Activated CD4-positive, alpha-beta T cell treated with anti-CD3 and anti-CD28 coated beads, Interleukin-2, amount 10 ng/mL, durations not matched to agents 24 days and 14 days (primary cell): ENCODE measurements at places on chromosomes 7 and 10.
A peak's percentile ranks its signal among the peaks of the same experiment; 100 is the strongest.

DNA sequence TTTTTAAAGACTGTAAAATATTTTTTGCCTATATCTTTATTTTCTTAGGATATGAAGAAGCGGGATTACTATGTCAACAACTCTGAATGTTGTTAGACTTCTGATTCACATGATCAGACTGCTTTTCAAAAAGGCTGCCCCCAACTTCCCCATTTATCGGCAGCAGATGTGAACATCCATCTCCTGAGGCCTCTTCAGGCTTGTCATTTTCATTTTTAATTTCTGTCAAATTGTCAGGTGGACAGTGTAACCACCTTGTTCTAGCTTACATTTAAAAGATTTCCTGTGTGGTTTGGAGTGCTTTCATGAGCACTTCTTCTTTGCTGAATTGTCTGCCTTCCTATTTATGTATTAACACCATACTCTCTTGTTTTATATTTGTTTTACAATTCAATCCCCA is 78.8 kb upstream of the GSDME start:
- H3K27me3 ChIP-seq = no peaks in the 10 kb centered on the region
- DNase-seq = peak; percentile 59
- H3K4me1 ChIP-seq = peaks cover 41% of the 10 kb centered on the region

GRCh38 chr7:921581-922333 is 32.7 kb downstream of the ADAP1 start:
- H3K27me3 ChIP-seq = no peaks in the 10 kb centered on the region
- peaks cover 29% of the 10 kb centered on the region for H3K4me1 ChIP-seq
- H3K36me3 ChIP-seq = peaks cover 17% of the 10 kb centered on the region
- DNase-seq = peak; percentile 71
- peak overlapping the region; percentile 96 for H3K27ac ChIP-seq
- H3K4me3 ChIP-seq = peak overlapping the region; percentile 87

- H3K4me3 ChIP-seq = no peak overlapping the region
- no peaks in the 10 kb centered on the region for H3K36me3 ChIP-seq
- H3K27ac ChIP-seq = no peak overlapping the region
- no peak for DNase-seq
Measured at GRCh38 chr7:103889451-103889850, 100.0 kb downstream of the RELN start.

- no peaks in the 10 kb centered on the region for H3K27me3 ChIP-seq
- no peak for DNase-seq
- H3K27ac ChIP-seq = no peak overlapping the region
- no peak overlapping the region for H3K4me3 ChIP-seq
Measured at GRCh38 chr7:37117292-37117691, 331.4 kb downstream of the ELMO1 start.

GRCh38 chr7:27677912-27678612 is 15.4 kb upstream of the HIBADH start:
- H3K27ac ChIP-seq = no peak overlapping the region
- H3K4me3 ChIP-seq = no peak overlapping the region

DNA sequence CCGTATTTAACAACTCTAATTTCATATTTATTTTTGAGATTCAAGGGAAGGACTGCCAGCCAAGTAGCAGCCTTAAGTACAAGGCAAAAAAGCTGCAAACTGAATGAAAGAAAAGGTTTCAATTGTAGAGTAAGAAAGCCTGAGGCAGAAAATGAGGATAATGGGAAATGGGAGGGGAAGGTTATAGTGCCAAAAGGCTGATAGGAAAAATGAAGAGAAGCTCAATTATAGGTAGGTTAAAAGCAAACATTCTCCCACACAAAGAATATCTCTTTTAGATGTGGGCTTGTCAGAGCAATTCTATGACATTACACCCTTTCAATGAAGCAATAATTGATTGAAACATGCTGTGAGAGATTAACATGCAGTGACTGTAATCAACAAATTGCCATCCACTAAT is 175.3 kb downstream of the RAPGEF5 start:
- no peak overlapping the region for H3K27ac ChIP-seq
- H3K36me3 ChIP-seq = no peaks in the 10 kb centered on the region
- peaks cover 52% of the 10 kb centered on the region for H3K27me3 ChIP-seq
- no peak for DNase-seq
- H3K4me3 ChIP-seq = no peak overlapping the region

GRCh38 chr10:114709984-114710383 is 51.9 kb upstream of the ABLIM1 start:
- no peak overlapping the region for H3K27ac ChIP-seq
- DNase-seq = no peak
- H3K4me3 ChIP-seq = no peak overlapping the region
- H3K36me3 ChIP-seq = no peaks in the 10 kb centered on the region
- peaks cover 34% of the 10 kb centered on the region for H3K27me3 ChIP-seq
- no peaks in the 10 kb centered on the region for H3K4me1 ChIP-seq

DNA sequence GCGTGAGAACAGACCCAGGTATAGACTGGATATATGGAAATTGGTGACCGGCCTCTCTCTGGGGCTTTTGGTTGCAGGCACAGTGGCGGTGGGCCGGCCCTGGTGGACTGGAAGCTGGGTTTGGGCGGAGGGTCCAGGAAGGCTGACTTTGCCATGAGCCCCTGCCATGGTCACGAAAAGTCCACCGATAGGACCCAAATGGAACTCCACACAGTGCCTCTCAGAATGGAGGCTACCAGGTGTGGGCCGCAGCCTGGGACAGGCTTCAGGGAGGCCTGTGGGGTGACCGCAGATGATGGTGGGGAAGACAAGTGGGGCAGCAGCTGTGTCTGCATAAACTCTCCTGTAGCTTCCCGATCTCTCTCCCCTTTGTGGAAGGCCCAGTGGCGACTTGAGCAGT is 123.2 kb downstream of the DNAJB6 start:
- H3K4me1 ChIP-seq = peaks cover 4% of the 10 kb centered on the region
- peaks cover 24% of the 10 kb centered on the region for H3K27me3 ChIP-seq
- H3K36me3 ChIP-seq = no peaks in the 10 kb centered on the region
- H3K27ac ChIP-seq = no peak overlapping the region
